ENCODE measurements at places on chromosomes 3 and 15.

GRCh38 chr15:94015324-94015723 is 216.0 kb upstream of the MCTP2 start:
- no peak for DNase-seq

- DNase-seq = no peak
Observed at GRCh38 chr3:10017636-10018292, 8.5 kb upstream of the FANCD2 start.

- DNase-seq = no peak
Observed at GRCh38 chr15:31487811-31488436, 161.3 kb downstream of the KLF13 start.

DNA sequence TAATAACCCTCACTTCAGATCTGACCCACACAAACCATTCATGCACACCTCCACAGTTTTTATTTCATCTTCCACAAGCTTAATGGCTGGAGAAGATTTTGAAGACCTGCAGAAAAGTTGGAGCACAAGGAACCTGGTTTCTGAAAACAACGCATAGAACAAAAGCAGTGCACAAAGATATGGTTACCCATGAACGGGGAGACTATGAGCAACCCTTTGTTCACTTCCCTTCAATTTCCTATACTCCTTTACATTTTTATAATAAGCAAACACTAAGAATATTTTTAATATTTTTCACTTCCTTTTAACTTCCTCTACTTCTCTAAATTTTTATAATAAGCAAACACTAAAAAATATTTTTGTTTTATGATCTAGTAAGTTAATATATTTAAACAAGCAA is 103.5 kb upstream of the UBE2E2 start:
- no peak for DNase-seq

DNA sequence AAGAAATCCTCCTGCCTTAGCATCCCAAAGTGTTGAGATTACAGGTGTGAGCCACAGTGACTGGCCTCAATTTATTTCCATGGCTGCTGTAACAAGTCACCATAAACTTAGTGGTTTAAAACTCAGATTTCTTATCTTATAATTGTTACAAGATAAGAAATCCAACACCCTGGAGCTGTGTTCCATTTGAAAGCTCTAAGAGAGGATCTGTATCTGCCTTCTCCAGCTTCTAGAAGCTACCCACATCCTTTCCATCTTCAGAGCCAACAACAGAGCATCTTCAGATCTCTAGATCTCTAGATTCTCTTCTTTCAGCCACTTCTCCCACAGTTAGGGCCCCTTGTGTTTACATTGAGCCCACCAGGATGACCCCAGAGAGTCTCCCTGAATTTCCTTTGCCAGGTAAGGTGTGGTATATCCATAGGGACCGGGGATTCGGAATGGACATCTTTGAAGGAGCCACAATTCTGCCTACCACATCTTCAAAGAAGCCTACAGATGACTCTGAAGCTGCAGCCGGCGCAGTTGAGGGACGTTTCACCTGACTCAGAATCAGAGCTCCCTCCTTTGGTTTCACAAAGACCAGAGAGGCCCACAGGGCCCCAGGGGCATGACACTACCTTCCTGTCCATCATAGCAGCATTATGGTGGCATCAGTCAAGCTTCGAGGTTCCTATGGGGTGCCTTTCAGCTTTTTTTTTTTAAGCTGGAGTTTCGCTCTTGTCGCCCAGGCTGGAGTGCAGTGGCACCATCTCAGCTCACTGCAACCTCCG is 87.0 kb upstream of the IGF1R start:
- no peak for DNase-seq

- no peak for DNase-seq
Observed at GRCh38 chr15:27937851-27938250, 161.3 kb downstream of the OCA2 start.

DNA sequence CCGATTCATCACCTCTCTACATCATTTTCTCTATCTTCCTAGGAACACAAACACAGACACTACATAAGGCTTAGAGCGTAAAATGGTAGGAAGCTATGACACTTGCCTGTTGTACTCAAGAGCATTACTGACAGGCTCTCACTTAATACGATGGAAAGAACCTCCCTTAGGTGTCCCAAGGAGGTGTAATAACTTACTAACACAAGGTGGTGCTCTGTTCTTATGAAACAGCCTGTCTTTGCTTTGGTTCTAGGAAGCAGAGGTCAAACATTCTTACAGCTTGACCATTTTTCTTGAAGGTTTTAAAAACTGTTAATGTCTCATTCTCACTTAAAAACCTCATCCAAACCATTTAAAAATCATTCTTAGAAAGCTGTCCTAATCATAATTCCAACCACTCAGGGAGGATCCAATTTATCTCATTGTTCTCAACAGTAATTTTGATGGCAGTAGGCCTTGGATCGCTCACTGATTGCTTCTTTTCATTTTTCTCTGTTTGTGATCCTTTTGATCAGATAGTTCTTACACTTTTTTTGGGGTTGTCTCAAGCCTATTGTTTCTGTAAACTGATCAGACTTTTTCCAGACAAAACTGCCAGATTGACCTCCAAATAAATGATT is 317.8 kb upstream of the AGTR1 start:
- no peak for DNase-seq
